ENCODE measurements at places on chromosomes 6 and 20. TPM values are rescaled to one million over a fixed set of nuclear protein-coding genes. Genes with fewer than 3 reads are reported as not detected.
A peak's percentile ranks its signal among the peaks of the same experiment; 100 is the strongest.

DNA sequence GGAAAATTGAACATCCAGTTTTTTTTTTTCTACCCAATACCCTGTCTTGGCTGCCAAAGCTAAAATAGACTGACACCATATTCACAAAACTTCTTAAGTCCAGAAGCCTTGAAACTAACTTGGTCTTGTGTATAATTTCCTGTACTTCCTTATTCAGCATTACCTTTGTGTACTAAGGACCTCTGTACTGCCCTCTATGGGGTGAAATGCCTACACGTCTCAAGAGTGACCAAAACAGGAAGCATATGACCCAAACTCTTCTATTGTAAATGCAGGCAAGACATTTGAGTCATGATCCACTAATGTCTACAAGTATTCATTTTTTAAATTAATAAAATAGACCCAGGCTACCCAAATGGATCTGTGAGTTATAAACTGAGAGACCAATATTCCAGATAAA, 50.4 kb downstream of the HMGCLL1 start:
- DNase-seq = peak; percentile 37

DNA sequence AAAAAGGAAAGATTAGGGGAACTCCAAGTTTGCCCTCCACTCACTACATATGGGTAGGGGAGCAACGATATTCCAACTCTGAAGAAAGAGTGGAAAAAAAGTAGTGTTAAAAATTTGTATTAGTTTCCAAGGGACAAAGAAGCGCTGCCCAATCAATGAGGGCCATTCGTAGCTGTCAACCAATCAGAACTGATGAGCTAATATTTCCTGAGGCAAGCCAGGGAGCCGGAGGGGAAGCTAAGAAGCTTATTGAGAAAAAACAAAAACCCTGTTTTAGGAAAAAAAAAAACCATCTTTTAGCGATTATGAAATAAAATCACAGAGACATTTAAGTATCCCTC, 59.5 kb downstream of the TRIM38 start:
- DNase-seq = peak; percentile 88

DNA sequence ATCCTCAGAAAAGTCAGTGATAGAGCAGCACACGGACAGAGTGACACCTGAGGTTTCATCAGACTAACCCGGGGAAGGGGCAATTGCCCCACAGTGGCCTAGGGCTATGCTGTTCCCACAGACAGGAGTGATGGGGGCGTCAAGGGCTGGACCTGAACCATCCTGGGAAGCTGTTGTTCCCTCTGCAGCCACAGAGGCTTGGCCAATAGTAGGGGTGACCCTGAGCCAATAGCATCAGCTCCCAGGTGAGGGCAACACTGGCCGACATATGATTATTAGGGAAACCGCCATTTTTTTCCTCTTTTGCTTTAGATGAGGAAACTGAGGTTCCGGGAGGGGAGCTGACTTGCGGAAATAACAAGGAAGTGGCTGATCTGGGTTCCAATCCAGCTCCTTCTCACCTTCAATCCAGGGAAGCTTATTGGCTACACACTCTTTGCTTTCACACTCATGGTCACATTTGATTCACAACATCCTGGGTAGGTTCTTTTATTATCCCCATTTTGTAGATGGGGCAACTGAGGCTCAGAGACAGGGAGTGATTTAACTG, 126.0 kb downstream of the BMP7 start:
- no peak for DNase-seq

GRCh38 chr20:51688600-51689244, 79.5 kb downstream of the ATP9A start:
- no peak for DNase-seq

GRCh38 chr6:74939721-74940620, 265.9 kb downstream of the COL12A1 start:
- peak; percentile 8 for DNase-seq

DNA sequence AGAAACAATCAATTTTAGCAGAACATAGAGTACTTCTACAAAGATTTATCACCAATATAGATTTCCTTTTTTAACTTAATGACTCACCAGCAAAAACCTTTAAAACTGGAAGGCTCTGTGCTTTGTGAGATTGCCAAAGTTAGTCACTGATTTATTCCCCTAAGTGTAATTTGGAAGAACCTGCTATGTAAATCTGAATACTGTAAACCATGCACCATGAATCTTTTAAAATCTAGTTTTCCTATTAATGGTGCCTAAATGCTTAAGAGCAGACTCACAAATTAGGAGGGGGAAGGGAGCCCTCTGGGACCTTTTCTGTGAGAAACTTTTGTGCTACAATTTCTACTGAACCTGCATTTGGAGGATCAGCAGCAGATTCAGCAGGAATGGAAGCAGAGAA, 57.8 kb upstream of the PNRC1 start:
- DNase-seq = peak; percentile 42

- DNase-seq = no peak
Observed at GRCh38 chr6:168217880-168218537, 101.6 kb downstream of the DACT2 start.

DNA sequence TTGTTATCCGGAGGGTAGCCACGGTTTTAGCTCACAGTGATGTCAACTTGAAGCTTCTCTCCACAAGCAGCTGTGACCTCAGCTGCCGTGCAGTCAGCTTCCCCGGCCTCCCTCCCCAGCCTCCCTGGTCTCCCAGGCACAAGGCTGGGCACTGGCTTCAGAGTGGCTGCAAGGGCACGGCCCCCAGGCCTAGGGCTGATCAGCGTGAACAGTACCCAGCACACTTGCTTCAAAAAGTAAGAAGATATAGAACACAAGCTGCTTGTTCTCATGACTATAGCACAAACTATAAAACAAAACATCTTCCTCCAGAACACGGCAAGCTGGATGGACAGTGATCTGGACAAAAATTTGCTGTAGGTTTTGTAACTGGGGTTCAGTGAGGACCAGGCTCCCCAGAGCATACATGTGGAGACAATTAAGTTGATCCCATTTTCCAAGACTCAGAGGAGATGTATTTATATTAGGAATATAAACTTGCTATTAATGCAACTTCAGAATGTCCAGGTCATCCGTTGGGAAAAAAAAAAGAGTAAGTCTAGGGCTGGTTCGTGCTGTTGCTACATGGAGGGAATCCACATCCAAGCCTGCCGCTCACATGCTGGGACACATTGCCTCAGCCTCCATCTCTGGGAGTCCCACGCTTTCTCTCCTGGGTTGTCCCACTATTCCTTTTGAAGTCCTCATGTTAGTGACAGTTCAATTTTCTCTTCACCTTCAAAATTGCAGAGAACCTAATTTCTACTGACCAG, 199.4 kb upstream of the THBS2 start:
- peak; percentile 19 for DNase-seq

GRCh38 chr6:73309785-73310502, 44.1 kb downstream of the DPPA5 start:
- peak; percentile 52 for DNase-seq

GRCh38 chr6:62236784-62237183, 49.2 kb downstream of the KHDRBS2 start:
- no peak for DNase-seq

- DNase-seq = no peak
Observed at GRCh38 chr6:78397499-78397898, 469.9 kb upstream of the IRAK1BP1 start.

DNA sequence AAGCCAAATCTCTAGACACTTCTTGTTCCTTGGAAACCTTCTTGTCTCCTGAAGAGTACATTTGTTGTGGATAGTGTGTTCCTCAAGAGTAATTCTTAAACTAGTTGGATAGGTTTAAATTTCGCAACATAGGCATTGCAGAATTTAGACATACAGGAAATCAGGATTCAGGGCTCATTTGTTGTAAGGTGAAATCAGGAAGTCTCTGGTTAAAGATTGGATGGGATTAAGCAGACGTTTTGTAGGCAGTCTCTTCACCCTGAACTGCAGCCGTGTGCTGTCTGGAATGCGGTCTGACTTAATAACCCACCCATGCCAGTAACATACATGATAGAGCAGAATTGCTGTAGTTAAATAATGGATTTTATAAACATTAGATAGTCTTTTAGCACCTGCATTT, 21.7 kb downstream of the HIVEP1 start:
- DNase-seq = peak; percentile 56

GRCh38 chr6:169707772-169708171, 5.8 kb downstream of the C6orf120 start:
- DNase-seq = no peak

- no peak for DNase-seq
Observed at GRCh38 chr6:164455835-164456234, 853.6 kb downstream of the C6orf118 start.

GRCh38 chr6:166591961-166592520, 5.6 kb upstream of the RAMACL start:
- DNase-seq = peak; percentile 32

- DNase-seq = peak; percentile 31
Observed at GRCh38 chr6:78810698-78811097, 56.7 kb upstream of the IRAK1BP1 start.

DNA sequence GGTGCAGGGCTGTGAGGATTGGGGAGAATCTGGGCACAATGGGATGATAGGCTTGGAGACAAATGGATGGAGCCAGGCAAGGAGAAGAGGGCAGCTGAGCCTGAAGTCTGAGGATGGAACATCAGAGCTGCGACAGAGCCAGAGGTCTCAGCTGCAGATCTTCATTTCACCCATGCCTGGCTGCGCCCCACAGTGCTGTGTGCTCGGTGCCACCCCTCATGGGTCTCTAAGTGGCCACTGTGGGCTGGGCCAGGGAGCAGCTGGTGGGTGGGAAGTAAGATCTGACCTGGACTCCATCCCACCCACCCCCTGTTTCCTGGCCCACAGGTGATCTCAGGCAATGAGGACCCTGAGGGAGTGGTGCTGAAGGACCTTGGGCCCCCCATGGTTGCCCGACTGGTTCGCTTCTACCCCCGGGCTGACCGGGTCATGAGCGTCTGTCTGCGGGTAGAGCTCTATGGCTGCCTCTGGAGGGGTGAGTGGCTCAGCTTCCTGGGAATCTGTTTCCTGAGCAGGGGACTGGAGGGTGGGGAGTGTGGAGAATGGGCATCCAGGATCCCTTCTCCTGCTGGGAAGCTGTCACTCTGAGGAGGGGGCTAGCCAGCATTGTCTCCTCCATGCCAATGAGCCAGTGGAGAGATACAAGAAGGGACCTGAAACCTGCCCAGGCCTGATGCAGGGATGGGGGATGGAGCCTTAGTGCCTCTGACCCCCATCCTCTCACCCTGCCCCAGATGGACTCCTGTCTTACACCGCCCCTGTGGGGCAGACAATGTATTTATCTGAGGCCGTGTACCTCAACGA, 6.5 kb downstream of the DDR1 start:
- DNase-seq = no peak

DNA sequence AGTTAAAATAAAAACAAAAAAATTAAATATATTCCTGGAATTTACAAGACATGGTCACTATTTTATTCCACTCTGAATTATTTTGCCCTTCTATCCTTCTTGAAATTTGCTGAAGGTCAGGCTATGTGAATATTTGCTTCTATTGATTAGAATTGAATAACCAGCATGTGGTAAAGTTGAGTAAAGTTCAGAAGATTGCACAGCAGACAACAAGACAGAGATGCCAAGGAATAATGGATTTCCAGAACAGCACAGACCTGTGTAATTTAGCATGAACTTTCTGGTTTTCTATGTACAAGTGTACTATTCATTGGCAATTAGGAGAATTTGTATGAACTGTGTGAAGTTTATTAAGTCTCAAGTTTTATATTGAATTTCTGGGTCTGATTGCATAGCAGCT, 352.4 kb downstream of the TBC1D32 start:
- no peak for DNase-seq

DNA sequence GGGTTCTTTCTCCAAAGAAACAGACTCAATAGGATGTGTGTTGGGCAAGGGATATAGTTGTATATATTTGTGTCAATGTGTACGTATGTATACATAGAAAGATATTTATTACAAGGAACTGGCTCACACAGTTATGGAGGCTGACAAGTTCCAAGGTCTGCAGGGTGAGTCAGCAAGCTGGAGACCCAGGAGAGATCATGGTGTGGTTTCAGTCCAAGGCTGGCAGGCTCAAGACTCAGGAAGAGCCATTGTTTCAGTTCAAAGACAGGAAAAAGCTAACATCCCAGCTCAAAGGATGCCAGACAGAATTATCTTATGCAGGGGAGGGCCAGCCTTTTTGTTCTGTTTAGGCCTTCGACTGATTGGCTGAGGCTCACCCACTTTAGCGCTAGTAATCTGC, 89.9 kb upstream of the RALGAPA2 start:
- no peak for DNase-seq

GRCh38 chr6:153595903-153596302, 443.1 kb upstream of the OPRM1 start:
- no peak for DNase-seq

- DNase-seq = no peak
Observed at GRCh38 chr6:53377793-53378192, 29.0 kb upstream of the ELOVL5 start.

DNA sequence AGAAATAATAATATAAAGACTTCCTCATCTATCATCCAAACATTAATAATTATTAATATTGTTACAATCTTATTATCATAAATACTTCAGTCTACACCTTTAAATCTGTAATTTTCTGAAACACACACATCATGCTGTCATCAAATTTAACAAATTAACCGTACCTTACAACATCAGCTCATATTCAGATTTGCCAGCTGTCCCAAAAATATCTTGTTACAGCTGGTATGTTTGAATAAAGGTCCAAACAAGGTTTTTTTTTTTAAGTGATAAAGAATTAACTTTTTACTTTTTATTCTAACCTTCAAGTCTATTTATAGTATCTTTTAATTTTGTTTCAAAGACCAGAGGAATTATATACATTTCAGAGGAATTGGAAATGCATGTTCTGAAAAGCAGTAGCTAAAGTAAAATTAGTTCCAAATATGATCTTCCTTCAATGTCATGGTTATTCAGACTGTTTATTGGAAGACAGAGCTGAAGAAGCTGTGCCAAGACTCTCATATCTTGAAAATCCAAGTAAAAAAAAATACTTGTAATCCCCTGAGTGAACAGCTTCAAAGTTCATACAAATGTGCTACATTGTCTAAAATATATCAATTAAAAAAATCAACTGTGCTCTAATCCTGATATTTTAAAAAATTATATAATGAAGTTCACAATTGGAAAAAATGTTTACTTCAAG, 161.7 kb upstream of the BMP5 start:
- no peak for DNase-seq

DNA sequence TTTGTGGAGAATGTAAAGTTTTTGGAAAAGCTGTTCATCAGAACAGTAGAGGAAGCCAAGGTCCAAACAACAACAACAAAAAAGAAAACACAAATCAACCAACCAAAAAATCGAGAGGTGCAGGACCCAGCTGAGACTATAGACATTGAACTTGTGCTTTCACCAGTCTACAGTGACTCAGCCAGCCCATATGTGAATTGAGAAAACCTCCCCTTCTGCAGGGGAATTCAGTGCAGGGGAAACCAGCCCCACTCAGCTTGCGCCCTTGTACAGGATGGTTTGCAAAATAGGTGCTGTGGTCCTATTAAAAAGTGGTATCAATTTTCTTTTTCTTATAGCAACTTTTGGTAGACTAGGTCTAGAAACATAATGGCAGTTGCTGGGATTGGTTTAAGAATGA, 21.3 kb downstream of the MLIP start:
- DNase-seq = no peak

Gene BTNL2
- not detected for total RNA-seq

Gene CHRNA4
- total RNA-seq = not detected

Gene STX11
- total RNA-seq = 0.54 TPM

Gene ADA
- 6.9 TPM for total RNA-seq

Gene ALDH5A1
- 0.36 TPM for total RNA-seq

Gene GNRH2
- 0.18 TPM for total RNA-seq

Gene DNMT3B
- total RNA-seq = 1.3 TPM

Gene BMP6
- 0.28 TPM for total RNA-seq

Gene CCNC
- 95.7 TPM for total RNA-seq

Gene LPA
- not detected for total RNA-seq

Gene TNFRSF6B
- total RNA-seq = 1.1 TPM

Gene IYD
- total RNA-seq = not detected
